CMK (cell line): ENCODE measurements at places on chromosomes 16 and 17.
A peak's percentile ranks its signal among the peaks of the same experiment; 100 is the strongest.

GRCh38 chr16:84413244-84414004 lies 45.1 kb downstream of the ATP2C2 start:
- DNase-seq = no peak

- no peak for DNase-seq
These were observed 479.1 kb downstream of the SLC39A11 start for GRCh38 chr17:72613396-72613795.

DNA sequence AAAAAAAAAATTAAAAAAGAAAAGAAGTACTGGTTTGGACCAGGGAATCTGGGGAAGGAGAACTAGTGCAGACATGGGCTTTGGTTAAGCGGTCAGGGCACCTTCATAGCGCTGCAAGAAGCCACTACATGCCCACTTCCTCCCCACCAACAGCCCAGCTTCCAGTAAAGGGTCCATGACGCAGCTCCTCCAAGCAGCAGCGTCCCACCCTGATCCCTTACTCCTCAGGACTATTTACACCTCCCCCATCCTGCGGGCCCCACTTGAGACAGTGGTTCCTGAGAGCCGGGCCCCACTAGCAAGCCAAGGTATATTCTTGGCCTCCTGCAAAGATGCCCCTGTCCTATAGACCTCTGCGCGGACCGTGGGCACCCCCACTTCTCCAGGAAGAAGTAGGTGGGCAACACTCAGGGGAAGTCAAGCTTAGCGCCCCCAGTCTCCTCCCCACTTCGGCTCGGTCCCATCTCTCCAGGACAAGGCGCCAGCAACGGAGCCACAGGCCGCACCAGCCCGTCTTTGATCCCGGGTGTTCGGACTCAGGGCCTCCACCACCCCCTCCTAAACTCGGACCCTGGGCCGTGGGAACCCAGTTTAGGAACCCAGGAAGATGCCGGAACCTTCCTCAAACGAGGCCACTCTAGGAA lies 913 bp upstream of the PRR14 start:
- DNase-seq = peak; percentile 36

- DNase-seq = no peak
These were observed 100.1 kb downstream of the YPEL2 start for GRCh38 chr17:59431601-59432000.

DNA sequence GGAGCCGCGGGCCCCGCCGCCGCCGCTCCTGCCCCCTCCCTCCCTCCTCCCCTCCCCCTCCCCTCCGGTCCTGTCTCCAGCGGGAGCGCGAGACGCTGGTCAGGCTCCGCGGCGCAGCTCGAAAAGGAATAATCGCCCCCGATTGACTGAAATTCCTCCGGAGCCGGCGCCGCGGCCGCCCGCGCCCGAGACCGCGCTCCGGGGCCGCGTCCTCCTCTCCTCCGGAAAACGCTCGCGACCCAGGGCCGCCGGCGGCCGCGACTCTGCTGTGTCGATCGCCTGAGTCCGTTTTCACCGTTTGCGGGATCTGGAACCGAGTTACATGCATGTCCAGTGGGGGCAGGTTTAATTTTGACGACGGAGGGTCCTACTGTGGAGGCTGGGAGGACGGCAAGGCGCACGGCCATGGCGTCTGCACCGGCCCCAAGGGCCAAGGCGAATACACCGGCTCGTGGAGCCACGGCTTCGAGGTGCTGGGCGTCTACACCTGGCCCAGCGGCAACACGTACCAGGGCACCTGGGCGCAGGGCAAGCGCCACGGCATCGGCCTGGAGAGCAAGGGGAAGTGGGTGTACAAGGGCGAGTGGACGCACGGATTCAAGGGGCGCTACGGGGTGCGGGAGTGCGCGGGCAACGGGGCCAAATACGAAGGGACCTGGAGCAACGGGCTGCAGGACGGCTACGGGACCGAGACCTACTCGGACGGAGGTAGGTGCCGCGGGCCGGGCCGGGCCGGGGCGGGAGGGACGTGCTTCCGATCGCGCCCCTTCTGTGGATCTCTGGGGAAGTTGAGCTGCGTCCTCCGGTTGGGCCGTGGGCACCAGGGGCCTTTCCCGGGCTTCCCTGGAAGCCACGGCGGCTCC lies 744 bp downstream of the JPH3 start:
- DNase-seq = no peak

DNA sequence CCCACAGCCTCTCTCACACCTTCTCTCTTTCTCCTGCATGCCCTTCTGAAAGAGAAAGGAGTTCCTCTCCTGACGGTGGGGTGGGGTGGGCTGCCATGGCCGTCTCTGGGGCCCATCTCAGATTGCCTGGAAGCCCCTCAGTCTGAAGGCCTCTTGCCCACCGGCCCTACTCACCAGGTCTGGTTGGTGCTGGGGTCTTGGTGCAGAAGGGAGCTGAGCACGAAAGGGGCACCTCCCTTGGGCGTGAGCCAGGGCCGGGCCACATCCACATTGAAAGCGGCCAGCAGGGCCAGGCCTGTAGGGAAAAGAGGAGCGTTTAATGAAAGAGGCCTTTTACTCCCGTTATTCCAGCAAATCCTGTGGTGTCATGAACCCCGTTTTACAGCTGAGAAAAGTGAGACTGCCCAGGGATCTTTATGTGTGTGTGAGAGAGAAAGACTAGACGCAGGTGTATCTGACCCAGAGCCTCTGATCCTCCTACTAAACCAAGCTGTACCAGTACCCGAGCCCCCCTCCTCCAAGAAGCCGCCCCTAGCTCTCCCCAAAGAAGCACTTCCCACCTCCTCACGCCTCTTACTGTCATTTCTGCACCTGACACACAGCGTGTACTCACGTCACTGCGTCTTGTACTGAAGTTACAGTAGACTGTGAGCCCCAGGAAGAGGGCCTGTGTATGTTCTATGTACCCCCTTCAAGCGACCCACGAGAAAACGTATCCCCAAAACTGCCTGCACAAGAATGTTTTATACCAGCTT lies 23.4 kb downstream of the ITGAE start:
- no peak for DNase-seq

GRCh38 chr17:67359960-67360791 lies 6.2 kb downstream of the PSMD12 start:
- no peak for DNase-seq

DNA sequence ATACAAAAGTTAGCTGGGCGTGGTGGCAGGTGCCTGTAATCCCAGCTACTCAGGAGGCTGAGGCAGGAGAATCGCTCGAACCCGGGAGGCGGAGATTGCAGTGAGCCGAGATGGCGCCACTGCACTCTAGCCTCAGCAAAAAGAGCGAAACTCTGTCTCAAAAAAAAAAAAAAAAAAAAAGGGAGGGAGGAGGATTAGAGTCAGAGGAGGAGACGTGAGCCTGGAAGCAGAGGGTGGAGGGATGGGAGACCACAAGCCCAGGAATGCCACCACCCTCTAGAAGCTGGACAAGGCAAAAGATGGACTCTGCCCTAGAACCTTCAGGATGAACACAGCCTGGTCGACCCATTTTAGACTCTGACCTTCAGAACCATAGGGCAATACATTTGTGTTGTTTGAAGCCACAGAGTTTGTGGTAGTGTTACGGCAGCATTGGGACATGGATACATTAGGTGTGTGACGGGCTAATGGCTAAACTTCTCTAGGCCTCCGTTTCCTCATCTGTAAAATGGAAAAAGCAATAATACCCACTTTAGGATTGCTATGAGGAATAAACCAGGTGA lies 2.1 kb upstream of the SMIM22 start:
- DNase-seq = no peak

DNA sequence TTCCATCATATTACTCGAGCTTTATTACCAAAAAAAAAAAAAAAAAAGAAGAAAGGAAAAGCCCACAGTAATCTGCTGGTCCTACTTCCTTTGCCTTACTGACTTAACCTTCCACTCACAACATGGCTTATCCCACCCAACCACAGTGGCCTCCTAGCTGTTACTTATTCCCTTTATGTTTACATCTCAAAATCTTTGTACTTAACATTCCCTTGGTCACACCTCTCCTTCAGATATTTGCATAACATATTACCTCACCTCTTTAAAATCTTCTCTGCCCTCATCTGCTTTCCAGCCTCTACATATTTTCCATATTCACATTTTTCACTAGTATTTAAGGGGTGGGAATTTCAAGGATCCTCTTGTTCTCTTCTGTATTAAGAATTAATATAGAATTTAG lies 327.0 kb upstream of the TBX2 start:
- DNase-seq = no peak

GRCh38 chr17:45227926-45228762 lies 6.5 kb downstream of the FMNL1 start:
- DNase-seq = no peak

DNA sequence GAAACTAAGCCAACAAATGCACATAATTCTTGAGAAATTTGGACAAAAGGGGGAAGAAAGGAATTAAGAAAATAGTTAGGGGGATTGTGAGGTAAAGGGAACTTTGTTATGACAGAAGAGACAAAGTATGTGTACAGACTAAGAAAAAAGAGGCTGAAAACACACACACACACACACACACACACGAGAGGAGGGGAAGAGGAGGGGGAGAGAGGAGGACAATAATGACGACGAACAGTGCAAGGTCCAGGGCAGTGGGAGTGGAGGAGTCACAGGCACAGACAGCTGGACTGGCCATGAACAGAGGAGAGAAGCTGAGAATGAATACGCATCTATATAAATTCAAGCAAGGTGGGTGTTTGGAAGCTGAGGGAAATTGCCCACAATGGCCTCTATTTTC lies 44.6 kb downstream of the MARVELD3 start:
- no peak for DNase-seq

DNA sequence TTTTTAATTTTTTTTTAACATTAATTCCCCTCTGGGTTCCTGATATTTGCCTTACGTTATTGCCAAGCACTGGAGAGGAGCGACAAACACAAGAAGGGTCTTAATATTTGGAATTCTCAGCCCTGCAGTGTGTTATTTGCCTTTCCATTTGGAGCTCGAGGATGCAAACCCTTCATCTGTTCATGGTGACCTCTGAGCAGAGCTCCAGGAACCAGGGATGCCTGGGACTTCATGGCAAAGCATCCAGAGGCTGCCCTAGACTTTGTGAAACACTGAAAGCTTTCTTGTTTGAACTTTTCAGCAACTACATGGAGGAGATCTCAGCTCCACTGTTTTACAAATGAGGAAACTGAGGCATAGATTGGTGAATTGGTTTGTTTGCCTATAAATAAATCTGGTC lies 254.2 kb downstream of the CBLN1 start:
- DNase-seq = no peak

DNA sequence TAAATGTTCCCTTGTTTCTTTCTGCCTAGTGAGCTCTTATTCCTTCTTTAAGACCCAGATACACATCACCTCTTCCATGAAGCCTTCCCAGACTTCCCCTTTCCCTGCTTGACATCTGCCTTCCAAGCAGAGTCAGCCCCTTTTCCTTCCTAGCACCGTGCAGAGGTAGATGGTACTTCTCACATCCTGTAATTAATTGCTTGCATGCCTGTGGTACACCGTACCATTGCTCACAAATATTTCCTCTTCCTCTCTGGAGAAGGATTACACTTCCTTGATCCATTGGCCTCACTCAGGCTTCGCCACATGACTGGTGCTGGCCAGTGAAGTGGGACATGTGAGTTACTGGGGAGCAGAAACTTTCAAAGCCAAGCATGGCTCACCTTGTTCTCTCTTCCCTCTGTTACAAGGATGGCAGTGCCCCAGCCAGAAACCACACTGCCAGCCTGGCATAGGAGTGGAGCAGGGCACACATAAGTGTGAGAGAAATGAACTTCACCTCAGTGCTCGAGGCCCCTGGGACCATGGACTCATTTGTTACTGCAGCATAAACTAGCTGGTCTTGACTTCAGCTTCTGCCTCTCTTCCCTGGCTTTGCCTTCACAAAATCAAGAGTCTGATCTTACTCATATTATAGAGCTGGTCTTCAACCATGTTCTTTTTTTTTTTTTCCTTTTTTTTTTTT lies 44.0 kb downstream of the SOST start:
- no peak for DNase-seq

DNA sequence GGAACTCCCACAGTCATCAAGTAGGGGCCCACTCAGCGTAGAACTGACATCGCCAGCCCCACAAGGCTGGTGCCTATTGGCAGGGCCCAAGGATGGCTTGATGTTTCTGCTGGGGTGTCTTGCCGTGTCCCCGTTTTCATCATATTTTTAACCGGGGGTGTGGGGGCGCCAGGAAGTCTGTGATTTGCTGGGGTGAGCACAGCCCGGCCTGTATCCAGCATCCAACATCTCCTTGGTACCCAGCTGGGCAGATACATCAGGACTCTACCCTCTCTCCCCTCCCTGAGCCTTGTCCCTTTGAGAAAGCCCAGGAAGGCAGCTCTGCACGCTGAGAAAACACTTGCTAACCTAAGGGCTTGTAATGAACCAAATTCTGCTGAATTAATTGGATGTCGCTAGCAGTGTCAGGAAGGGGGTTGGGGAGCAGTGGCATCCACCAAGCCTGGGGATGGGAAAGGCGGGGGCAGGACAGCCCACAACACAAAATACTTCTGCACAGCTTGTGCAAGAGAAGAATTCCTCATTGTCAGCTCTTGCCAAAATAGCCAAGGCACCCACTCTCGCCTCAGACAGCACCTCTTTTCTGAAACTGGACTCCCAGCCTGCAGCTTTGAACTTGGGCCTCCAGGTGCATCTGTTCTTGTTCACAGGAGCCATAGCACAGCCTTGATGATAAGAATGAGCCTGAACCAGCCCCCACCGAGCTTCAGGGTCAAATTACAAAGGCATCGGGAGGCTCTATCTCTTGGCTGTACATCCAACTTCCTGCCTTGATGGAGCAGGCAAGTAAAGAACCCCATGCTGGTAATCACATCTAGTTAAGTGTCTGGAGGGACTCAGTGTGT lies 63.7 kb upstream of the LYRM9 start:
- no peak for DNase-seq

DNA sequence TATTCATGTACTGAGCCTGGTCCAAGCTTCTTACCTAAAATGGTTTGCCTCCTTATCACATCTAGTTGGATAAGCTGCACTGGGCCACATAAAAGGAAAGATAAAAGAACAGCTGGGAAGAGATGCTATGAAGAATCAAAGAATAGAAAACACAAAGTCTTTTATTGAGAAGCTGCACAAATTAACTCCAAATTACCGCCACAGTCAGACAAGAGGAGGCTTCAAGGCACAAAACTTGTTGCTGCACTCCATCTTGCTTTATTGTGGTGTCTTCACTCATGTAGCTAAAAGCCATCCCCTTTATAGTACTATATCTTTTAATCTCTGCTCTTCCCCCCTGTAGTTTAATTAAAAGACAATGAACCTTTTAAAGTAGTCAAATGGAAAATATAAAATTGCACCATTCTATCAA lies 330.6 kb upstream of the PMFBP1 start:
- no peak for DNase-seq

- DNase-seq = no peak
These were observed 83.0 kb upstream of the CDC42EP4 start for GRCh38 chr17:73394512-73395450.

- DNase-seq = peak; percentile 9
These were observed 20.4 kb downstream of the OTOA start for GRCh38 chr16:21684199-21684598.

GRCh38 chr17:58284613-58285421 lies 4.1 kb upstream of the MPO start:
- DNase-seq = no peak

- DNase-seq = no peak
These were observed 2.0 kb downstream of the CLDN6 start for GRCh38 chr16:3015865-3016521.

- no peak for DNase-seq
These were observed 490.5 kb upstream of the CDH5 start for GRCh38 chr16:65876056-65876408.

- DNase-seq = no peak
These were observed 7.0 kb upstream of the ZNF652 start for GRCh38 chr17:49369089-49369488.

- DNase-seq = no peak
These were observed 147.8 kb upstream of the RPL38 start for GRCh38 chr17:74055508-74056160.
